Midbrain (tissue), 1 donor: ENCODE measurements at places on chromosomes 2 and 18.

GRCh38 chr2:151381266-151381665, 23.9 kb downstream of the TNFAIP6 start:
- no peak for DNase-seq

GRCh38 chr2:5849562-5849961, 157.4 kb downstream of the SOX11 start:
- no peak for DNase-seq

- DNase-seq, result no peak
Measured at GRCh38 chr2:168255866-168256265, 8.5 kb upstream of the STK39 start.

DNA sequence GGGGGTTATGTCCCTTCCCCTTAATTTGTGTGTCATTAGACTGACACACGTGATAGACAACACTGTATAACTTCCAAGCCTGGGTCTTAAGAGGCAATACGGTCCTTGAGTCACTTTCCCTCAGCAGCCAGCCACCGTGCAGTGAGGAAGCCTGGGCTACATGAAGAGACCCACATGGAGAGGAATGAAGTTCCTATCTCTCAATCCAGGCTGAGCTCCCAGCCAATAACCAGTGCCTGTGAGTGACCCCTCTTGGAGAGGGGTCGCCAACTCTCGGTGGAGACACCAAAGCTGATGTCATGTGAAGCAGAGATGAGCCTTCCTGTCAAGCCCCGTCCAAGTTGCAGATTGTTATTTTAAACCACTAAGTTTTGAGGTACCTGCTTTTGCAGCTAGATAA, 5.7 kb upstream of the WDSUB1 start:
- DNase-seq, result no peak

DNA sequence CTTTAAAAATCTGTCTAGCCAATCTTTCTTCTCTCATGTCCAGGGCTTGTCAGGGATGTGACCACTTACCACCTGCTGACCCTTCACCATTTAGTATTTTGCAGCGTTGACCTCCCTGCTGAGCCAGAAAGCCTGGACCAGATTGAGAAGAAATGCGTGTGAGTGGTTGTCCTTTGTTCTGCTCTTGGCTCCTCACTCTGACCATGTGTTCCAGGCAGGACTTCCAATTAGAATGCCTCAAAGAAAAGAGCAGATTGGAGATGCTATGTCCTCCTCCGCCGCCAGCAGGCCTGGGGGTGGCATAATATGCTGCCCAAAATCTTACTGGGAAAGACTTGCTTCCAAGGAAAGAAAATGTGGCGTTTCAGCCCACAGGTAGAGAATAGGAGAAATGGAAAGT, 894.1 kb downstream of the SLC4A3 start:
- DNase-seq, result no peak
